AG08396 (cell line): ENCODE measurements at places on chromosomes 13 and 19.

DNA sequence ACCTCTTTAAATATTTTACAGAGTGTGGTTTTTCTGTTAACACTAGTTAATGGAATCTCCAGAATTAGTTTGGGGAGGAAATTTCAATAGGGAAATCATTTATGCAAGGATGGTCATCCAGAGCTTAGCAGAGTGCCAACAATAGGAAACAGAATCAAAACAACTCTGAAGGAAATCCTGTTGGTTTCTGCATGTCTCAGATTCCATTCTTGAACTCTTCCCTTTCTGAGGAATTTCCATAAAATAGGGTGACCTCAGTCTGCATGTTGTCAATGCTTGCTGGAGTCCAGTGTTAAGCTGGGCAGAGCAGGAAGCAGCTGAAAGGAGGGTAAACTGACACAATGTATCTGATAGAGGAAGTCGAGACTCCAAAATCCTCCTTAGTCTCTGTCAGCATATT, 16.9 kb downstream of the CBY2 start:
- DNase-seq: no peak

GRCh38 chr13:90201676-90202460, 1145.6 kb upstream of the MIR17HG start:
- DNase-seq: no peak

- DNase-seq: peak; percentile 89
Observed at GRCh38 chr13:113209336-113209758, at the start of gene CUL4A. TSS of gene CUL4A (plus strand) at chr13:113209613. CDS start at chr13:113209628, 15 bp downstream.

GRCh38 chr19:32875428-32875827, 5.9 kb upstream of the SLC7A9 start:
- no peak for DNase-seq

DNA sequence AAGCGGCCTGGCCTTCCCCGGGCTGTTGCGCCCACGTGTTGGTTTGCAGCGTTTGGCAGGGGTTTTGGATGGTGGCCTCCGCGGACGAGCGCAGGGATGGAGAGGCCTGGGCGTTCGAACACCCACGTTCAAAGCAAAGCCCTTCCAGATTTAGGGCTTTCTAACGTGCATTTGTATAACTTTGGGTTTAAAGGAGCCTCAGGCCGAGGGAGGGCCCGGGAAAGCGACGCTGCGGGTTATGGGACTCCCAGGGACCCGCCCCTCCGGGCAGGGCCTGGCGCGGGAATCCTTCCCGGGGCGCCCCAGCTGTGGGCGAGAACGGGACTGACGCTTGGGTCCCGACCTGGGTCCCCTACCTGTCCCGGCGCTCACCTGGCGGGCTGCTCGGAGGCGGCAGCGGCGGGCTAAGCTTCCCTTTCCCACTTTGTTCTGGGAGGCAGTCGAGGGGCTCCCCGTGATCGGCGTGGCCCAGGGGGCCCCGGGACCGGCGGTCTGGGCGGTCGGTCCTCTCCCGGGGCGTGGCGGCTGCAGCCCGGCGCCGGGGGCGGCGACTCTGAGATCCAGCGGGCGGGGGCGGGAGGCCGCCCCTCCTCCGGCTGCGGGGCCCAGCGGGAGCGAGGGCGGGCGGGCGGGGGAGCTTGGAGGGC, at the start of gene FBXO17:
TSS of gene FBXO17 (minus strand) at position 529 of the 647 bp plus-strand sequence. CDS start 25,423 bp downstream, outside the sequence.
- peak; percentile 79 for DNase-seq

DNA sequence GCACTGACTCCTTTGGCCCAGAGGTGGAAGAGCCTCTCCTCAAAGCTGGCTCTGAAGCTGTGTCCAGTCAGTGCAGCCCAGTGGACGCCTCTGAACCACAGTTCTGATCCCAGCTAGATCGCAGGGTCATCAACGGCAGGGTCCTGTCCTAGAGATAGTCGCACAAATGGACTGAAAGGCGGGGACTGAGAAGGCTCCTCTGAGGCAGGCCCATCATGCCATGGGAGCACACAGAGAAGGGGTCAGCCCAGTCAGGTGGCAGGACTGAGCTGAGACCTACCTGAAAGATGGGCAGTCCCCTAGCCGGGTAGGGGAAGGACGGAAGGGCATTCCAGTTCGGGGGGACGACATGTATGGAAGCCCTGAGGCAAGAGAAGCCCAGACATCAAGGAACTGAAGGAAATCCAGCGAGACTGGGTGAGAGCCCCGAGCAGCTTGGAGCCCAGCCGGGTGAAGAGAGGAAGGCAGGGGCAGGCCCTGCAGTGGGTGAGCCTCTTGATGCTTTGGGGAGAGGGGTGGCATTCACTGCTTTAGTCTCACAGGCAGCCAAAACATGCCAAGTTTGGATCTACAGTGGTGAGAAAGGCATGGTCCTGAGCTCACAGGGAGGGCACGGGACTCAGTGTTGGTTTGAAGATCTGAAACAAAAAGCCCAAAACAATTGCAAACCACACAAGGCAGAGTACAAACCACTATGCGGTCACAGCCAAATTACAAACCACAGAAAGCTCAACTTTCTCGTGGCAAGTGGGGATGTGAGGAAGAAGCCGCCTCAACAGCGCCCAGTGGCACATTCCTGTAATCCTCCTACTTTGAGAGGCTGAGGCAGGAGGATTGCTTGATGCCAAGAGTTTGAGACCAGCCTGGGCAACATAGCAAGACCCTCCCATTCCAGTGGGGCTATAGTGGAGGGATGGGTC, 10.0 kb downstream of the CALM3 start:
- DNase-seq: no peak

DNA sequence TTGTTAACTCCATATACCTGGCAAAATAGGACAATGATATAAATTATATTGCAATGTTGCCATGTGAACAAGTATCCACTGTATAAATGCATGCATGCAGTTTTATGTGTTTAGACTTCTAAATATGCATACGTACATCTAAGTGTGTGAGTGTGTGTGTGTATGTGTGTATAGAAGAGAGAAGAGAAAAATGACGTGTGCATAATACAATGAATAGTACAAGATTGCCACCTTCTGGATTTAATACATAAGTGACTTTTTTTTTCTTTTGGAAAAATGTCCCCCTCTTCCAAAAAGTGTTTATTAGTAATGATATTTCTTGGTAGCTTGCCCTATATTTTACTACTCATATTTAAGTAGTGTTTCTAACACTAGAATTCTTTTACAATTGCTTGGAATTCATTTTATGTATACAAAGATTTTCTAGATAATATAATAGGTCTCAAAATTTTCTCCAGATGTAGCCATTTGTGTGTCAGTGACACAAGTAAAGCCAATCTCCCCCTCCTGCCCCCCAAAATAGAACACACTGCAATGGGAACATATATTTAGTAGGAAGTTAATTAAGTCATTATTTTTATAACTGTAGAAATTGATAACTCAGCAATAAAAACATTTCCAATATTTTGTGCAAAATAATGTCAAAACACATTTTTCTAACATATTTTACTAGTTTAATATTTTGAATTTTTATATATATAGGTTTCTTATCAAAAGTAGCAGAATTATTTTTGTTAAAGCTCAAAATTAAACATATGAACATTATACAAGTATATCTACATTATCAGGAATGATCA, 783.3 kb upstream of the ATXN8OS start:
- no peak for DNase-seq

- DNase-seq: no peak
Observed at GRCh38 chr13:63901630-63902029, 2486.0 kb upstream of the PCDH20 start.

- no peak for DNase-seq
Observed at GRCh38 chr13:37382146-37382545, 216.4 kb downstream of the POSTN start.

GRCh38 chr19:47374876-47375693, 26.0 kb downstream of the DHX34 start:
- DNase-seq: no peak

- peak; percentile 38 for DNase-seq
Observed at GRCh38 chr19:10852098-10852800, 4.0 kb downstream of the C19orf38 start.

DNA sequence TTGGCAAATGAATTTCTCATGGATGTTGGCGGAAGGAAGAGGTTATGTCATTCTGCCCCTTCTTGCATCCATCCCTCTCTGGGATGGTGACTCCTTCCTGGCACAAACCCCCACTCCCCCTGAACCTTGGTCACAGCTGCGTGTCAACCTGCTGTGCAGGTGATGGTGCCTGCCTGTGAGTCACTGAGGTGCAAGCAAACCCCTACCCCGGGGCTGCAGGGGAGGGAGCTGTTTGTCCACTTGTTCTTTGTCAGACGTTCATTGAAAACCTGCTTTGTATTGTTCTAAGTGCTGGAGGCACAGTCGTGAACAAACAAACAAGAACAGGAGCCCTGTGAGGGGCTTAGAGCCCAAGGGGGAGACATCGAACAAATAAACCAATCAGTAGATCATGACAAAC, 2.0 kb upstream of the GAPDHS start:
- DNase-seq: no peak

- no peak for DNase-seq
Observed at GRCh38 chr13:33827139-33827538, 9.2 kb downstream of the RFC3 start.

GRCh38 chr13:112102243-112102642, 35.3 kb downstream of the SOX1 start:
- no peak for DNase-seq

- no peak for DNase-seq
Observed at GRCh38 chr13:26680123-26680450, 80.5 kb downstream of the GPR12 start.

DNA sequence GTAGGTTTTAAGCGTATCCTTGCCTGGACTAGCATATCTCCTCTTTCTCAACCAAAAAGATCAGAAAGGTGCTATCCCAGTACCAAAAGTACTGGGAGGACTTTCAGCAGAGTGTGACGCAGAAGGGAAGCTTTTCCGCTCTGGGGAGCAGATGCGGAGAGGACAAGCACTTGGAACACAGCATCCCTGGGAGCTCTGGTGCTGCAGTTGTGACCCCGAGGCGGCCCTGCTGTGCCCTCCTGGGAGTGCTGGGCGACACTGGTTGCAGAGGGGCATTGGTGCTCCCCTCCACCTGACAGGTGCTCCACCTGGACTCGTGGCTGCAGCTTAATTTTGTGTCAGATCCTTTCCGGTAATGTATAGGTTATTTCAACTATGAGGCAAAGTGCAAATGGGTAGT, 3.4 kb downstream of the NAXD start:
- no peak for DNase-seq

DNA sequence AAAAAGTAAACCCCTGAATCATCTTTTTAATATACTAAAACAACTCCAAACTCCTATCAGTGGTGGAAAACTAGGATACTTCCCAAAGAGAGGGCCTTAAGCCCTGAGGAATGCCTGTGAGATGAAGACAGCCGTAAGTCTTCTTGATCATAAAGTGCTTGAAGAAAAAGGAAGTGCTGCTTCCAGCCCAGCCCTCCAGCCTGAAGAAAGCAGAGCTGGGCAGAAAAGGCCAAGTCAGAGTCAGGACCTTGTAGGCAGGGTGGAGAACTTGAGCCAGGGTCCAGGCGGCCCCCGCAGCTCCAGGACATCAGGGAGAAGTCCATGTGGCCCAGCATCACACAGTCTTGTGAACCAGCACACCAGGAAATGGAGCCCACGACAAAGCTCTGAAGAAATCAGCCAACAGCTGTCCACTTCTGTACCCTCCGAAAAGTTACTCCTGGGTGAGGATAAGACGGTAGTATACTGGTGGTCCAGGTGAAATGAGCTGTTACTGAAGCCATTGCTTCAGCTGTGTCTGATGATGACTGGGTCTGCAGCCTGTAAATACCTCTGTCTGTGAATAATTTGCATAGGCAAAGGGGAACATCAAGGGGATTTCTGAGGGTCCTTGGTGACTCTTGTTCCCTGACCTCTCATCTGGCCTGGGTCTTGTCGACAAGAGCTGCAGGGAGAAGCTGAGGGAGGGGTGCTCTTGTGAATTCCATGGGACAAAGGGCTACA, 18.7 kb upstream of the CRYL1 start:
- DNase-seq: no peak

- DNase-seq: peak; percentile 71
Observed at GRCh38 chr19:17243830-17244617, 1.7 kb downstream of the NR2F6 start.

DNA sequence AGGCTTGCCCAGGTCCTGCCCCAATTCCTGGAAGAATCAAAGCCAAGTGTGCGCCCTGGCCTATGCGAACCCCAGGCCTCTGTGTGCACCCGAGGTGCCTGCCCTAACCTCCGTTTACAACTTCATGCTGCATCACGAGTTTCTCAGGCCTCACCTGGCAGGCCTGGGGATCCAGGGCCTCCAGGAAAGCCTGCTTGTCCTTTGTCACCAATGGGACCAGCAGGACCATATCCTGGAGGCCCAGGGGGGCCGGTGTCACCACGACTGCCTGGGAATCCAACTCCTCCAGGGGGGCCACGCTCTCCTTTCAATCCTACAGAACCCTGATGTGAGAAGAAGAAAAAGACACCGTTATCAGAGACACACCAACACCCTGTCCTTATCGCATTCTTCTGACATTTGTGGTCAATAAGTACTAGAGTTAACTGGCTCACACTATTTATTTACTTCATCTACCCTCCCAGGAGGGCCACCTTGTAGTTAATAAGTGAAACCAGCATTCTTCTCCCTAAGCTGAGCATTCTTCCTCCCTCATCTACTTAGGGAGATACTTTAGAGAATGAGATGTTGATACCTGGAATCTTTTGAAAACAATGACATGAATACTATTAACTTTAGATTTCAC, 120.6 kb downstream of the COL4A1 start:
- no peak for DNase-seq

GRCh38 chr13:43354153-43354945, 331.0 kb downstream of the DNAJC15 start:
- DNase-seq: no peak

DNA sequence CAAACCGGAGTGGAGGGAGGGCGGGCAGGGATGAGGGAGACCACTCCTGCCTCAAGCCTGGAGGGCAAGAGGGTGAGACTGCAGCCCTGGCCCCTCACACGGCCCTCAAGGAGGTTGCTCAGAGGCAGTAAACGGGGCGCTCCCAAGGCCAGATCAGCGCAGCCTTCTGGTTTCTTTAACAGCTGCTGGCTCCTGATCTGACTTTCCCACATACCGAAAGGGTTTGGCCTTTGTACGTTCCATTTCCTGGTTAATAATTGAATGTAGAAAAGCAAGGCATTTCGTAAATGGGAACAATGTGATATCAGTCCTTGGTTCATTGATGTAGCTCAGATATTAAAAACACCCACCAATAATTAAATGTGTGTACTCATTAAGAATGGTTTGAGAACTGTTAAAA, 71.5 kb downstream of the GGACT start:
- DNase-seq: no peak

- no peak for DNase-seq
Observed at GRCh38 chr13:102917019-102917418, 71.2 kb downstream of the ERCC5 start.

- no peak for DNase-seq
Observed at GRCh38 chr13:69274231-69274630, 833.4 kb upstream of the ATXN8OS start.
